ENCODE measurements at places on chromosomes 1 and 21. TPM values are rescaled to one million over a fixed set of nuclear protein-coding genes. Genes with fewer than 3 reads are reported as not detected.

GRIK1 gene
- total RNA-seq = not detected

OR2L3 gene
- total RNA-seq = not detected

DNA sequence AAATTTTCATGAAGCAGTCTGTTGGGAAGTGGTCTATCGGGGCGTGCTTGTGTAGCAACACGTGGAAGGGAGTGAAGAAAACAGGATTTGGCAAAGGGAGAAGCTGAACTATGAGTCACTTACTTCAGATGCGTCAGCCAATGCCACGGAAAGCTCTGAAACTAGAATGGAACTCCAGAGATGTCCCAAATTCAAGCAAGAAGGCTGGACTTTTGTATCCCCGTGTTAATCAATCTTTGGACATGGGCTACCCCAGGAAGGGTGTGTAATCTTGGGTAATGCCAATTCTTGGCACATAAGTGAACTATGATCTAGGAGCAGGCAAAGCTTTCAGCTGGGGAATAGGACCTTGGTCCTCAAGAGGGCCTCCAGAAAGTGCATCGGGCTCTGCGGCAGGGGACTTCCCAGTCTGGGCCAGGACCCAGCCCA is 102.6 kb downstream of the ADSS2 start:
- DNase-seq = no peak

DNA sequence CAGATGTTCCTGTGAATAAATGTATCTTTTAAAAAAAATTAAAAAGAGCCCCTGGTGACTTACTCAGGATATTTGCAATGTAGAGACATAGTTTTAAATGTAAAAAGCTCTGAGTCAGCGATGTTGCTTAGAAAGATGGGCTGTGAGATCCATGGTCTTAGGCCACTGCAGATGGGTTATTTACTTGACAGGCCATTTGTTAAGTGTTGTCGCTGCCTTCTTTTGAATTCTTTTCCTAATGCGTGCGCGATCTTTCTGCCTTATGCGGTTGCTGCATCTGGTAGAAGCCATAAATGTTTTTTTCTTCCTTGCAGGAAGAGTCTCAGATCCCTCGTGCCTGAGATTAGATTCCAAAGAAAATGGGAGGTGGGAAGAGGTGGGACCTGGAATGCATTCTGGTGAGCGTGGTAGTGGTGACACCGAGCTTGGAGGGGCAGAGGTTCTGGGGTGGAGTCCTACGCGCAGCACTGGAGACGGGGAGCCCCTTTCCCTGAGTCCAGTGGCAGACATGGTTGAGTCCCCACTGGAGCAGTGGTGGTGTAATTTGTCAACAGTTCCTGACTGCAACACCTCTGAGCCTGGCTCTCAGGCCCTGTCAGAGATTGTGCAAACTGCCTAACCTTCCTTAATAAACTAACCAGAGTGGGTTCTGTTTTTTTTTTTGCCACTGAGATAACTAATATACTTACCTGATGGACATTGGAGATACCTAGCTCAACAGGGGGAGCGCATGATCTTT is 197.2 kb downstream of the HHAT start:
- DNase-seq = no peak

DNA sequence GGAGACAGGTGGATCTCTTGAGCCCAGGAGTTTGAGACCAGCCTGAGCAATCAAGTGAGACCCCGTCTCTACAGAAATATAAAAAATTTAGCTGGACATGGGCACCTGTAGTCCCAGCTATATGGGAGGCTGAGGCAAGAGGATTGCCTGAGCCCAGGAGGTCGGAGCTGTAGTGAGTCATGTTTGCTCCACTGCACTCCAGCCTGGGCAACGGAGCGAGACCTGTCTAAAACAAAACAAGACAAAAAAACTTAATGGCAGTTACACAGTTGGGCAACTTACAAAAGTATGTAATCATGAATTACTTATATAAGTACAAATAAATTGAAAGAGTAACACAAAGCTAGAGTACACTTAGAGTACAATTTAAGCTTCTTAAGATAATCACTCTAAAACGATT is 25.2 kb downstream of the RC3H1 start:
- DNase-seq = no peak

GRCh38 chr21:20169812-20170576 is 828.2 kb upstream of the NCAM2 start:
- no peak for DNase-seq

TOR3A gene
- total RNA-seq = 15.2 TPM

GRCh38 chr1:36703526-36704208 is 221.0 kb upstream of the CSF3R start:
- DNase-seq = peak; percentile 90

GRCh38 chr1:234578735-234579134 is 31.2 kb downstream of the IRF2BP2 start:
- DNase-seq = no peak

GRCh38 chr1:145707183-145707867 is at the start of gene PDZK1:
Gene PDZK1 (minus strand): TSS chr1:145707368. CDS start chr1:145688021, 19,347 bp downstream.
- no peak for DNase-seq

GRCh38 chr1:157574836-157575235 is 22.5 kb upstream of the FCRL5 start:
- no peak for DNase-seq

DNA sequence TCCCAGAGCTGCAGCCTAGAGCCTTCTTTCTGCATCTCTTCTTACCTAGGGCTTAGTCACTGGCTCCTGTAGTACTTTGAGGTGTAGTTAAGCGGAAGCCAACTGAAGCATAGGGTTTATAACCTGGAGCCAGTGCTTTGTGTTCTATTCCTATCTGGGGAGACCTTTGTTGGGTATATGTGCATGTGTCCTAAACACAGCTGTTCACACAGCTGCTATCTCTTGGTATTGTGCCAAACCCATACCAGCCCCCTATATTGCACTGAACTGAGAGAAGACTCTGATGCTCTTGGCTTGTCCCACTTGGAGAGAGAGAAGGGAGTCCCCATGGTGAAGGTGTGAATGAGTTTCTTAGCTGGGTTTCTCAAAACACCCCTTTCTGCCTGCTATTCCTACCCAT is 17.2 kb upstream of the NFASC start:
- DNase-seq = no peak

DNA sequence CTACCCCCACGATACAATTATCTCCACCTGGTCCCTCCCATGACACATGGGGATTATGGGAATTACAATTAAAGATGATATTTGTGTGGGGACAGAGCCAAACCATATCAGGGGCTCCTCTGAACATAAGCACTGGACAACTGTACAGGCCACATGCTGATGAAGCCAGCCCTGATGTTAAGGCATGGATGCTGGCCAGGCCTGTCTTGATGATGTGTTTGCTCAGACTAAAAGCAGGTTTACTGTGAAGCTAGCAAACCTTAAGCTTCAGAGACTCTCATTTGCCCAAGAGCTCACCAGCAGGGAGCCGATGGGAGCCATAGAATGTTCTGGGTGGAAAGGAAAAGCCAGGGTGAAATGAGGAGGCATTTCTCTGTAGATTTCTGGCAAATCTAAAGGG is 135.3 kb upstream of the KCNK1 start:
- no peak for DNase-seq

ATP1A2 gene
- 0.49 TPM for total RNA-seq

CD84 gene
- not detected for total RNA-seq

EDN2 gene
- total RNA-seq = 0.21 TPM

DNA sequence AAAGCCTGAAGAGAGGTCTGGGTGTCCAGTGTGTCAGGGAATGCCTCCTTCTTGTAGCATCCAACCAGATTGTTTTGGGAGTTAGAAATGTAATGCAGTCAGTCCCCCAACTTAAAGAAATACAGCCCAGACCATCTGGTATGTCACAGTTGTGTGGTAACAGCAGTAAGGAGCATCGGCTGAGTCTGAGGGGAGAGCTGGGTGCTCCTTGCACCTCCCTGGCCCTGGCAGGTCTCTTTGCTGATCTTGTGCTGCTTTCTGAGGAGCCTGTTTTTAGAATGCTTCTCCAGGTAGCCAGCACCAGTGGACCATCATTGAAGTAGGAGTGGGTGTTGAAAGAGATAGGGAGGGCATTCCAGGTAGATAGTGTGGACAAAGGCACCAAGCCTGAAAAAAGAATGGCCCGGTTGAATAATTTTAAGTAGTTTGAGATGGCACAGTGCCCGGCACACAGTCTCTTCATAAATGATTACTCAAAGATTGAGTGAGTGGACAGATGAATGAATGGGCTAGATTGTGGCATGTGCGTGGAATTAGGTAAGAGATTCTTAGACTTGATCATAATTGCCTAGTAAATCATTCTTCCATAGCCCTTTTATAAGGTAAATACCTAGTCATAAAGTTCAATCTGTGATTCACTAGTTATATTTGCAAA is 46.5 kb downstream of the LAMC1 start:
- no peak for DNase-seq

GRCh38 chr1:232765542-232765941 is 39.7 kb upstream of the MAP10 start:
- no peak for DNase-seq

ECM1 gene
- total RNA-seq = 637 TPM

GRCh38 chr1:244456586-244456985 is 4.5 kb upstream of the CATSPERE start:
- DNase-seq = no peak

DNA sequence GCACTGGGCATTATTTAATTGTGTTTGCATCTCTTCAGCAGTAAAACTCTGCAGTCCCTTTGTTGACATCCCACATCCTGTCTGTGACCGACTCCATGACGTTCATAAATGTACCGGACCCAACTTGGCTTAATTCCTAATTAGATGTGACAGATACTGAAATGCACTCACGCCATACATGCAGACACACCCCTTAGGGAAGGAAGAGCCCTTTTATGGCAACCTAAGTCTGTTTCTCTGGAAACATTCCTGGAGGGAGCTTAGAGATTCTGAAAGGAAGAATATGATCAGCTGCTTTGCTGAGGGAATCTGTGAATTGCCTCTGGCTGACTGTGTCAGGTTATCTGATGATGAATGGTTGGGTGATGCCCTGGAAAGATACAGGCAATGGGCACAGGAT is 33.4 kb downstream of the ADAMTS5 start:
- no peak for DNase-seq
